ENCODE measurements at places on chromosomes 1 and 21. TPM values are rescaled to one million over a fixed set of nuclear protein-coding genes. Genes with fewer than 3 reads are reported as not detected.

CRTC2 gene
- polyA plus RNA-seq = 22.2 TPM

GRCh38 chr1:185279571-185279970, 37.5 kb downstream of the IVNS1ABP start:
- no peaks in the 10 kb centered on the region for H3K27me3 ChIP-seq
- no peaks in the 10 kb centered on the region for H3K36me3 ChIP-seq
- peak; percentile 66 for DNase-seq
- no peak overlapping the region for H3K27ac ChIP-seq
- H3K4me1 ChIP-seq = peaks cover 5% of the 10 kb centered on the region

DNA sequence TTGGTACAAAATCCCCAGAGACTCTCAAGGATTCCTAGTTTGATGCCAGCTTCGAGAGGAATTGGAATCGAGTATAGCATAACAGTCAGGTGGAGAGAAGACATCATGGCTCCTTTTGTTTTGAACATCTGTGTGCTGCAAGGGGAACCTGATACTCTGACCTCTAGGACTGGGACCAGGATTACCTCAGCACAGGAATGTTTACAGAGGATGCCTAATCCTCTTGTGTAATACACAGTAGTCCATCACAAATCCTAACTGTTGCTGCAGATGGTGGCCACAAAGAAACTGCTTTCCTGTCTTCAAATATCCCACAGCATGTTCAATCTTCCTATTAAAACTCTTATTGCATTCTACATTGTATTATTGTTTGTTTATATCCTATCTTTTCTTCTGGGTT, 111.8 kb upstream of the PRMT6 start:
- no peaks in the 10 kb centered on the region for H3K4me1 ChIP-seq
- H3K27me3 ChIP-seq = no peaks in the 10 kb centered on the region

- no peak overlapping the region for H3K27ac ChIP-seq
- H3K4me3 ChIP-seq = no peak overlapping the region
- peaks cover 7% of the 10 kb centered on the region for H3K27me3 ChIP-seq
- H3K4me1 ChIP-seq = peaks cover 4% of the 10 kb centered on the region
- H3K36me3 ChIP-seq = no peaks in the 10 kb centered on the region
- peak; percentile 48 for DNase-seq
Observed at GRCh38 chr1:226603022-226603857, 54.7 kb downstream of the STUM start.

GRCh38 chr21:29232530-29233255, 66.0 kb upstream of the BACH1 start:
- peak; percentile 55 for DNase-seq
- H3K36me3 ChIP-seq = no peaks in the 10 kb centered on the region
- H3K27me3 ChIP-seq = no peaks in the 10 kb centered on the region
- no peak overlapping the region for H3K27ac ChIP-seq
- peaks cover 10% of the 10 kb centered on the region for H3K4me1 ChIP-seq
- H3K4me3 ChIP-seq = no peak overlapping the region

DNA sequence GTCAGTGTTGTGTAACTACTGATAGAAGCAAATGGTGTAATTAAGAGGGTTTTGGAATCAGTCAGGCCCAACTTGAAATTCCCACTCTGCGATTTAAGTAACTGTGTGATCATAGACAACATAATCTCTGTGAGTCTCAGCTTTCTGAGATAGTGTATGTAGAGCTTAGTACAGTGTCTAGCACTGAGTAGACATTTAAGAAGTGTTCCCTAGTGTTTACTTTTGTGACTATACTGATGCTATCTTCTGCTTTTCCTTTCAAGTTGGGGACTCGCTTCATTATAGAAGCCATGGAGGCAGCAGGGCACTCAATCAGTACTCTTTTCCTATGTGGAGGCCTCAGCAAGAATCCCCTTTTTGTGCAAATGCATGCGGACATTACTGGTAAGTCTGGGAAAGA, 147.7 kb upstream of the HOOK1 start:
- H3K4me3 ChIP-seq = no peak overlapping the region
- H3K36me3 ChIP-seq = no peaks in the 10 kb centered on the region
- peaks cover 6% of the 10 kb centered on the region for H3K4me1 ChIP-seq
- no peak for DNase-seq
- H3K27me3 ChIP-seq = no peaks in the 10 kb centered on the region

DNA sequence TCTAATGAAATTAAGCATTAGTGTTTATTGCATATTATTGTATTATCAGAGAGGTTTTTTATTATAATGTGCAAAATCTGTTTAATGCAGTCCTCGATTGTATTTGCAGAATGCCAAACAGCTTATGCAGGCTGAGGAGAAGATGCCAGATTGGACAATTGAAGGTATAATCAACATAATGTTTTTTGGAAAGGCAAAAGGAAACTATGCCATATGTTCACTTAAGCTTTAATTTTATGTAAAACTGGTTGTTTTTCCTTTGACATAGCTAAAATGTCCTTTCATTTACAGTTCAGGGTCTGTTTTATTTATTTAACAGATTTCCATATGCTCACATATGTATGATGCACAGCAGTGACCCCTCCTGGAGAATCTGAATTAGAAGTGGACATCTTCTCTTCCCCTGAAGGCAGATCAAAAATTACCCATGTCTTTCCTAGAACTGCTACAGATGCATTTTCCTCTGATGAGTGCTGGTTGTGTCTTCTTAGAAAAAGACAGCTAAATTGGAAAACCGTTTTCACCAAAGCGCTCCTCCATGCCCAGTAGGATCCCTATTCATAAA, 143.5 kb upstream of the USH2A start:
- no peaks in the 10 kb centered on the region for H3K27me3 ChIP-seq
- H3K4me1 ChIP-seq = no peaks in the 10 kb centered on the region
- H3K4me3 ChIP-seq = no peak overlapping the region
- no peaks in the 10 kb centered on the region for H3K36me3 ChIP-seq

GRCh38 chr1:18304151-18304869, 176.4 kb upstream of the KLHDC7A start:
- no peaks in the 10 kb centered on the region for H3K4me1 ChIP-seq
- no peak overlapping the region for H3K27ac ChIP-seq
- no peaks in the 10 kb centered on the region for H3K27me3 ChIP-seq
- DNase-seq = no peak

CCDC30 gene
- 0.17 TPM for polyA plus RNA-seq

ILDR2 gene
- not detected for polyA plus RNA-seq

GRCh38 chr1:198201956-198202784, 45.4 kb downstream of the NEK7 start:
- peaks cover 10% of the 10 kb centered on the region for H3K4me1 ChIP-seq
- H3K27me3 ChIP-seq = no peaks in the 10 kb centered on the region
- H3K36me3 ChIP-seq = no peaks in the 10 kb centered on the region

TNFRSF4 gene
- 0.15 TPM for polyA plus RNA-seq

DNA sequence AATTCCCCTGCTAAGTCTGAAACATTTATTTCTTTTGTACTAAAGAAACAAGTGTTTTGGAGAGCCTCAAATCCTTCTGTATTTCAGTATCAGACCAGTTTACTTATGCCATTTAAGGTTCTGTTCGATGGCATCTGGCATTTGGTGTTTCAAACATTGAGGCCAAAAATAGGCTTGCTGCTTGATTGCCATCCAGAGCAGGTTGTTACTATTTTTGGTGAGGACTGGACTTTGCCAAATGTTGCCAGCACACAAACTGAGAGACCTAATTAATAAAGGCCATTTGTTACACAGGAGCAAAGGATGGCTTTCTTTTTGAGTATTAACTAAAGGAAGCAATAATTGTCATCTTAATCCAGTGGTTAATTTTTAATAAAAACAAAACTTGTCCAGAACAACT, 26.2 kb downstream of the VPS45 start:
- H3K4me3 ChIP-seq = no peak overlapping the region
- H3K27ac ChIP-seq = no peak overlapping the region
- no peaks in the 10 kb centered on the region for H3K27me3 ChIP-seq
- H3K4me1 ChIP-seq = no peaks in the 10 kb centered on the region
- peaks cover 7% of the 10 kb centered on the region for H3K36me3 ChIP-seq
- no peak for DNase-seq

GRCh38 chr1:86016076-86016759, 140.4 kb downstream of the COL24A1 start:
- peak; percentile 29 for DNase-seq
- no peak overlapping the region for H3K4me3 ChIP-seq
- no peak overlapping the region for H3K27ac ChIP-seq
- H3K27me3 ChIP-seq = no peaks in the 10 kb centered on the region

DNA sequence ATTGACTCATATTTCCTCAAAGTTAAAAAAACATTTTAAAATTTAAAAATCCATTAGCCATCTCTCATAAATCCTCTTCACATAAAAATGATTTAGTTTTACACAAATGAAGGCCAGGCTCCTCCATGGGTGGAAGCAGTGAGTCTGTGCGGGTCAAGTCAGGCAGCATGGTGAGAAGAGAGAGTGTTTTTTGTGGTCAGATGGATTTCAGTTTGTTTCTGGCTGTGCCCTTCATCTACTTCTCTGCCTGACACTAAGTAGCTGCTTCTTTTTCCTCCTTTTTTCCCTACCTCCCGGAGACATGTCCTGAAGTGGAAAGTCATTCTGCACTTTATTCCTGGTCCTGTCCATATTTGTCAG, 10.3 kb downstream of the PLA2G4A start:
- no peak overlapping the region for H3K27ac ChIP-seq
- no peak overlapping the region for H3K4me3 ChIP-seq
- no peak for DNase-seq
- no peaks in the 10 kb centered on the region for H3K4me1 ChIP-seq
- H3K36me3 ChIP-seq = no peaks in the 10 kb centered on the region
- no peaks in the 10 kb centered on the region for H3K27me3 ChIP-seq

Data from IMR-90 (cell line).